Midbrain (tissue), 1 donor: ENCODE measurements at places on chromosomes 3 and 15.

- no peak for DNase-seq
Measured at GRCh38 chr3:58868097-58868779, 181.6 kb downstream of the CFAP20DC start.

GRCh38 chr3:195531683-195532082 is 11.4 kb downstream of the PPP1R2 start:
- no peak for DNase-seq

GRCh38 chr15:87741350-87741749 is 515.2 kb downstream of the NTRK3 start:
- no peak for DNase-seq

- DNase-seq: no peak
Measured at GRCh38 chr3:71102111-71102983, 481.2 kb downstream of the FOXP1 start.

- DNase-seq: no peak
Measured at GRCh38 chr15:99508311-99508645, 57.5 kb upstream of the MEF2A start.

GRCh38 chr3:152109038-152109437 is 159.7 kb upstream of the MBNL1 start:
- no peak for DNase-seq

- DNase-seq: no peak
Measured at GRCh38 chr3:63910001-63910400, 2.2 kb downstream of the SCAANT1 start.

GRCh38 chr3:127732303-127732702 is 59.6 kb downstream of the ABTB1 start:
- no peak for DNase-seq

- no peak for DNase-seq
Measured at GRCh38 chr3:171125010-171125409, 98.5 kb upstream of the SLC2A2 start.

DNA sequence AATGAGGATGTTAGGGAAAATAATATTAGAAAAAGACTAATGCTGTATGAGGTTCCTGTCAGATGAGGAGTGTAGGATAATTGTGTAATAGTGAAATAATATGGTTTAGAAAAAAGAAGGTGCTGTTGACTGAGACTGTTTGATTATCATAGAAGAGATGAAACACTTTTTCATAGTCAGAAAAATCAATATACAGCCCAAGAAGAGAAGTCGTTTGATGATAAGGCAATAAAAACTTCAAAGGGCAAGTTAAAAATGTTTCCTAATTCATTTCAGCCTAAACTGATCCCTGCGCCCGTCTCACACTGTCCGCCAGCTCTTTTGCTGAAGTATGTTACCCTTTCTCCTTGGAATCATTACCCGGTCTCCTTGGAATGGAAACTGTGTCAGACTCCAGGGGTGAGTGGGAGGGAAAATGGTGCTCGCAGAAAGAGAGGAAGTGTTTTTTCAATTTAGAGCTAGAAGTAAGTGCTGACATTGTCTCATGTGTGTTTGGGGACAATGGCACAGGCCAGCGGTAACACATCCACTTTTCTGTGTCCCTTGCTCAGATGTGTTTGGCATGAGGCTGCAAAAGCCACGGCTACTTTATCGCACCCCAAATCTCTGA is 23.6 kb downstream of the DUT start:
- DNase-seq: no peak

DNA sequence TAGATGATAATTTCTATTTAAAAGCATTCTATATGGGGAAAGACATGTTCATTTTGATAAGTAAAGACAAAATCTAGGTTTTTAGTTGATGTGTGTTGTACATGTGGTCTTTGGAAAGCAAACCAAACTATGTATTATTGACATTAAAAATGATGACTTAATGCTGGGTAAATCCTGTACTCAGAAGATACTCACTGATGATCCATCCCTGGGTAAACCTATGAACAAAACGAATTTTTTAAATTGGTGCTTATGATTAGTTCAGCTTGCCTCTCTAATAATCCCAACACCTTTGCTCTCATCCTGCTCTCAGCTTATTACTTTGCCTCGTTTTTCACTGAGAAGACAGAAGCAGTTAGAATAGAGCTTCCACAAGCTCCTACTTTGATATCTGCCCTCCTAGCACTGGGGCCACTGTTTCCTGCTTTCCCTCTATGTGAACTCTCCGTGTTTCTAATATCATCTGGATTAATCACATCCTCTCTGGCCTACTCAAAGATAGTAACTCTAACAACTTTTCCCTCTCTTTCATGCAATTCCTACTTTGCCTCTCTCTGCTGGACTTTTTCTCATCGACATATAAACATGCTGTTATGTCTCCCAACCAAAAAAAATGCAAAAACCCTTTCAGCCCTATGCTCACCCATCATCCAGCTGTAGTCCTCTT is 29.3 kb downstream of the RARRES1 start:
- no peak for DNase-seq

- DNase-seq: no peak
Measured at GRCh38 chr15:77180757-77181156, 109.8 kb upstream of the TSPAN3 start.

DNA sequence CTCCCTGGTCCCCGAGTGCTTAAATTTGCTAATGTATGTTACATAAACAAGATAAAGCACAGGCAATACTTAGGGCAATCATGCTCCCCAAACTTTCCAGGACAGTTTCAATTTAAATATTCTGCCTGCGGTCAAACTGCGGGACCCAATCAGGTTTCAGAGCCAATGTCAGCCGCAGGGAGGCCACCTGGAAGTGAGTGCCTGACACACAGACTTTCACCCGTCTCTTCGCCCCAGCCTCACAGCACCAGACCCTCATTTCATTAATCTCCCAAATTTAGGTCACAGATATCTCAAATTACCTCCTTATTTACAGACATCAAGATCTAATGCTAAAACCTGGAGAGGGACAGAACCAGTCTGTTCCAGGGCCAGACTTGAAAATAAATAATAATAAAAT is 107.2 kb upstream of the ALDH1A3 start:
- no peak for DNase-seq

DNA sequence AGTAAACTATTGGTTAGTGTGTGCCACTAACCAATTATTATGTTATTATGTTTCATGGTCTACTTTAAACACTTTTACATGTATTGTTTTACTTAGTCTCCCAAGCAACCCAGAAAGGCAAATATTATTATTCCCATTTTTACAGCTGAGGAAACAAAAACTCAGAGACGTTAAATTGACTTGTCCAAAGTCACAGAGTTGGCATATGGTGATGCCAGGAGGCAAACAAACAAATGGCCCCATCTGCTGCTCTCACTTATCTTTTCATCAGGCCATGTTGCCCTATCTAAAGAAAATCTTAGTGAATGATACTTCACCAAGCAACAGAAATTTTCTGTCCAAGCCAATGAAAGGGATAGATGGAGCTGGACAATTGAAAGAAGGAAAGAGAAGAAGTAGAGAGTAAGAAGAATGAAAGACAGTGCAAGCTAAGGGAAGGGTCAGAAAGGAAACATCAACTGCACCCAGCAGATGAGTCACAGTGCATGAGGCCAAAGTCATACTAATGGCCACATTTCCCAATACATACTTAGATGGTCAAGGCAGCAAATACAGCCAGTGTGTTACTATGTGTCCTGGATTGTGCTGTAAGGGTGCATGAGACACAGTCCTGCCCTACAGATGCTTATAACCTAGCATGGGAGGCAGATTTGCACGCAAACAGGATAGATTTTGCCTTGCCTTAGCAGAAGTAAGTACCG is 266.9 kb downstream of the KCNMB2 start:
- DNase-seq: no peak

- DNase-seq: no peak
Measured at GRCh38 chr15:55348281-55348778, 29.3 kb downstream of the PIGB start.

GRCh38 chr3:127073941-127074820 is 91.3 kb downstream of the PLXNA1 start:
- no peak for DNase-seq

DNA sequence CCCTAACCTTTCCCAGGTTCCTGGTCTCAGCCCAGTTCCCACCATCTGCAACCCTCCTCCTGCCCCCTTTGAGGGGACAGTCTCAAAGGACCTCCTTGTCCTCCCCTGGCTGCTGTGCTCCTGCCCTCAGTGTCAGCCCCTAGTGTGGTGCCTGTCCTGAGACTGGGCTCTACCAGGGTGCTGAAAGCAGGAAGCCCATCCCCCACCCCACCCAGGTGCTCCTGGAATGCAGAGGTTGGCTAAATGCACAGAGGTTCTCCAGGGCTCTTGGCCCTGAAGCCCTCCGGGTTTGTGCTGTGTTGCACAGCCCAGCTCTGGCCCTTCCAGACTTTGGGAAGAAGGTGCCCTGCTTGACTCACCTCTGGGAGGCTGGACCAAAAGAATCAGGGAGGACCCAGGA is 21.8 kb downstream of the C3orf18 start:
- no peak for DNase-seq

DNA sequence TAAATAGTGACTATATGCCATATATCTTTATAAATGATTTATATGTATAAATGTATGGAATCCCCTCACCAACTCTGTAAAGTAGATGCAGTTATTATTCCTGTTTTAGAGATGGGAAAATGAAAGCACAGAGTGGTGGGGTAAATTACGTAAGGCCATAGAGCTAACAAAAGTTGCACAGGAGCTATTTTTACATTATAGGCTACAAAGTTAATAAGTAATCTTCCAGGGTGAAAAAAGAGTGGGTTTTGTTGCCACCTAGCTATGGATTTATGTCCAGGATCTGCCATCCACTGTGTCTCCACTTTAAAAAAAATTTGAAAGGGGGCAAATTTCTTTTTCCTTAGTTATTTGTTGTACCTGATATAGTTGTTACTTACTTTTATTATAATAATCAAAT is 235.7 kb downstream of the MCTP2 start:
- no peak for DNase-seq

DNA sequence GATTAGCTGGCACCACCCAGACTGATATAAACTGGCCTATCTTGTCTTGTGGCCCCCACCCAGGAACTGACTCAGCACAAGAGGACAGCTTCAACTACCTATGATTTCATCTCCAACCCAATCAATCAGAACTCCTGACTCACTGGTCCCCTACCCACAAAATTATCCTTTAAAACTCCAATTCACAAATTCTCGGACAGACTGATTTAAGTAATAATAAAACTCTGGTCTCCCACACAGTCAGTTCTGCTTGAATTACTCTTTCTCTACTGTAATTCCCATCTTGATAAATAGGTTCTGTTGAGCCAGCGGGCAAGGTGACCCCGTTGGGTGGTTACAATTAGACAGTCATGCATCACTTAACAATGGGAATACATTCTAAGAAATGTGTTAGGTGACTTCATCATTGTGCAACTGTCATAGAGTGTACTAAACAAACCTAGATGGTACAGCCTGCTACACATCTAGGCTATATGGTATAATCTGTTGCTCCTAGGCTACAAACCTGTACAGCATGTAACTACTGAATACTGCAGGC is 48.1 kb upstream of the MAP4 start:
- DNase-seq: no peak

DNA sequence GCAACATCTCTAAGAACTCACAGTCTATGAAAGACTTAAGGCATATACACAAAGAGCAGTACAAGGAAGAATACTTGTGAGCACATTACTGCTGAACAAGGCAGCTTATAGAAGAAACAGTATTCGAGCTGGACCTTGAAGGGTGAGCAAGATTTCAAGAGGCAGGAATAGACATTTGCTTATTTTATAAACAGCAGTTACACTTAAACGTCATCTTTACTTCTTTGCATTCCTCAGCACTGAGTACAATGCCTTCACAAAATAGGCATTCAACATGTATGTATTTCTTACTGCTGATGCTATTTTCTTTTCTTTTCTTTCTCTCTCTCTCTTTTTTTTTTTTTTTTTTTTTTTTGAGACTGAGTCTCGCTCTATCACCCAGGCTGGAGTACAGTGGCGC is 205.8 kb downstream of the ZIC4 start:
- DNase-seq: no peak

- no peak for DNase-seq
Measured at GRCh38 chr15:74642734-74643664, 27.4 kb downstream of the CLK3 start.

GRCh38 chr3:58176827-58177489 is 33.8 kb downstream of the DNASE1L3 start:
- no peak for DNase-seq

- no peak for DNase-seq
Measured at GRCh38 chr3:65548848-65549625, 489.7 kb downstream of the MAGI1 start.

- no peak for DNase-seq
Measured at GRCh38 chr15:69298697-69299441, at the start of gene PAQR5. PAQR5 (plus strand) TSS chr15:69298912; CDS start chr15:69360081, 61,169 bp downstream.

DNA sequence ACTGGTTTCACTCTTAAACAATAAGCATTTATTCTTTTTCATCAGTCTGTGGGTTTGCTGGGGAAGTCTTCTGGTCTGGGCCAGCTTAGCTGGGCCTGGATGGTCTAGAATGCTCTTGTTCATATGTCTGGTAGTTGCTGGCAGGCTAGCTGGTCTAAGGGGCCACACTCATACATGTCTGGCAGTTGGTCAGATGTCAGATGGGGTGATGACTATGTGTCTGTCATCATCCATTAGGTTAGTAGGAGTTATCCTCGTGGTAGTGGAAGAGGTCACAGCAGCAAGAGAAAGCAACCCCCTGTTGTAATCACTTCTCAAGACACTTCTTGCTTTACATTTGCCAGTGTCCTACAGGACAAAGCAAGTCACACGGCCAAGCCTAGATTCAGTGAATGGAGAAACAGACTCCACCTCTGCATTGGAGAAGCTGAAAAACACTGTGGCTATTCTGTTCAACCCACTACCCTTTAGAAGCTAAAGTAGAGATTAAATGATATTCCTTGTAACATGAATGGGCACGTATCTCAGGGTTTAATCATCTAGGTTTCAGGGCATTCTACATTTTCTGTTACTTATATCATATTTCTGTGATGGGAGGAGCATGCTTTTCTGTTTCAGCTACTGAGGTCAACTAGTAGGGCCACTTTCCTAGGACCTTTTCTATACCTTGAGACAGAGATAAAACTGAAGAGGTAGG is 5.5 kb upstream of the ARID3B start:
- no peak for DNase-seq

GRCh38 chr15:74913041-74913440 is 6.4 kb upstream of the FAM219B start:
- DNase-seq: no peak

GRCh38 chr3:38131621-38132369 is 5.1 kb downstream of the ACAA1 start:
- no peak for DNase-seq
